T-helper 1 cell (primary cell): ENCODE measurements at places on chromosomes 6 and 20.
A peak's percentile ranks its signal among the peaks of the same experiment; 100 is the strongest.

- no peak for DNase-seq
Observed at GRCh38 chr20:2390951-2391675, 10.4 kb downstream of the TGM6 start.

DNA sequence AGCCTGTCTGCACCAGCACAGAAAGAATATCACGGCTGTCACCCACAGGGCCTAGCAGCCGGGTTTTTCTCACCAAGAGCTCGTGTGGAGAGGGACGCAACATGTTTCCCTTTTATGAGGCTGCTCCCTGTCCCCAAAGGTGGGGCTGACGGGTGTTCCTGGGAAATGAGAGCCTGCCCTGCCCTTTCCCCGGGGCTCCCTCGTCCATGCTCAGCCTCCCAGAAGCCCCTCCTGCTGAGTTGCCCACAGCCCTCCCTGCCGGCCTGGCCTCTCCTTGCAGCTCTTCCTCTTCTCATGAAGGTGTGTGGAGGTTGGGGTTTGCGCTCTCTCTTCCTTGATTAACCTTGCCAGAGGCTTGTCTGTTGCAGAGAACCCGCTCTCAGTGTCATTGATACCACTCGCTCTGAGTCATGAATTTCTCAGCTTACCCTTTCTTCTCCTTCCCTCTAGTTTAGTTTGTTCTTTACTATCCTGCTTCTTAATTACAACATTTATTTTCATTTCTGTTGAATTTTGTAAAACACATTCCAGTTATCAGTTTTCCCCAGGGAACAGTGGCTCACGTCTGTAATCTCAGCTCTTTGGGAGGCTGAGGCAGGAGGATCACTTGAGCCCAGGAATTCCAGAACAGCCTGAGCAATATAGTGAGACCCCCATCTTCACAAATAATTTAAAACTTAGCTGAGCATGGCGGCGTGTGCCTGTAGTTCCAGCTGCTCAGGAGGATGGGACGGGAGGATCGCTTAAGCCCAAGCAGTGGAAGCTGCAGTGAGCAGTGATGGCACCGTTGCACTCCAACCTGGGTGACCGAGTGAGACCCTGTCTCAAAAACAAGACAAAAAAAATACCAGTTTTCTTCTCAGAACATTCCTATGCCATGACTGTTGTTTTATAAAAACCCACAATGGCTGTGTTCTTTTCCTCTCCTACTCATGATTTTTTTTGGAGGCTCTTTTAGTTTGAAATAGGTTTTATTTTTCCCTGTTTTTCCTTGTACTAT is 103.8 kb downstream of the TMEM242 start:
- no peak for DNase-seq

DNA sequence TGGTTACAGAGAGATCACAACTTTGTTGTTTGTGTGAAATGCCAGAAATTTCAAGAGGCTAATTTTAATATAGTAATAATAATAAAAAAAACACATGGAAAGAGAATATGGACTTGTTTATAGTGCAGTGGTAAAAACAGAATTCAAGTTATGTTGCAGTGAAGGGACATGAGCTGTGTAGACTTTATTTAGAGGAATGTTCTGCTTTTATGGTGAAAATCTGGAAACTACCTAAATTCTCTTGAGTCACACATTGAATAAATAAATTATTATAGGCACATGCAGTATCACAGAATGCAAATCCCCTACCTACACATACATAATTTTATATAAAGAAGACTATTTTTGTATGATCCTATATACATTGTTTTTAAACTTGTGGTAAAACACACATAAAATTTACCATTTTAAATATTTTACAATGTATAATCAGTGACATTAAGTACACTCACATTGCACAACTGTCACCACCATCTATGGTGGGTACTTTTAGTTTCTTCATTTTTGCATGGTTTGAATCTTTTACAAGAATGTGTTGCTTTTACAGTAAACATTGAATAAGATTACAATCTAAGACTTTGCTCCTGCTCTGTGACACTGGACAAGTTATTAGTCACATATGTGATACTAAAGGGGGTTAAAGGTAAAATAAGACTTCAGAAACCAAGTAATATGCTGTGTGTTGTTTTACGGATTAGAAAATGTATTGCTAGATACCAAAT is 107.4 kb downstream of the B3GAT2 start:
- no peak for DNase-seq

DNA sequence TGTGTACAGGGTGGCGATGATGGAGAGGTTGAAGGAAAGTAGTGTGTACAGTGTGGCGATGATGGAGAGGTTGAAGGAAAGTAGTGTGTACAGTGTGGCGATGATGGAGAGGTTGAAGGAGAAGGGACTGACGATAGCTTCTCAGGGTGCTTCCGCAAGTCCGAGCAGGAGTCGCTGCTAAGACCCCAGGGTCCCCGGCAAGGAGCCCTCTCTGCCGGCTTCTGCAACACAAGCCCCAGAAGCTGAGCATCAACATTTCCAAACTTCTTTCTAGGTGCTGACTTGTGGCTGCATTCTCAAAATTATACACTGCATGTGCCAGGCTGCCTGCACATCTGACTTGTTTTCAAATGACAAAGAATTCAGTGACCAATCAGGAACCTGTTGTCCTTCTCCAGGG is 47.8 kb upstream of the NXT1 start:
- no peak for DNase-seq

DNA sequence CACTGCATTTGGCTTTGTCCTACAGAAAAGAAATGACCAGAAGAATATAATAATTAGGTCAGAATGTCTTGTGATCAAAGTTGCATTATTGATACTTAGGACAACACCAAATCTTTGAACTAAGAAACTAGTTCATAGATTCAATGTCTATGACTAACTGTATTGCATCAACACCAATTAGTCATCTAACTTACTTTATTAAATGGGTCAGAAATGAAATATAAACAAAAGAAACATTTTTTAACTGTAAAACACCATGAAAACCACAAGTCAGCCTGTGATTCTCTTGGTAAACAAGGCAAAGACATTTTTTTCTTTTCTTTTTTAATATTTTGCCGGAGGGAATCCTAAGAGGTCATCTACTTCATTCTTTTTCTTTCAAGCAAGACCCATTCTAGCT is 114.1 kb upstream of the HDDC2 start:
- no peak for DNase-seq

DNA sequence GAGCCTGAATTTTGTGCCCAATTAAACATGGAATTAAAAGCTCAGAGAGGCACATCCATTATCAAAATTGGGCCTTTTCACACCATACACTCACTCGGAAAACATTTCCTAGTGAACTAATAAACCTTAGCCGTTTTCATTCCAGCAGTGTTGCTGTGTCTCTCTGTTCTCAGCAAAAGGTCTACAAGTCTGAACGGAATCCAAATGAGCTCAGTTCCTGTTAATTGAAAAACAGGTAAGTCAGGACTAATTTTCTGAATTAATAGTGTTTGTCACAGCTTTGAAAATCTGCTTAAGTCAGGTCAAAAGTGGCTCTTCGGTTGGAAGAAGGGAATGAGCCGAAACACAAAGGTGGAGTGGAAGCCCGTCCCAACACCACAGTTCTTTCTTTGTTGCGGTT is 163.3 kb upstream of the RALGAPA2 start:
- DNase-seq: no peak

GRCh38 chr6:26017632-26017966 is 55.0 kb downstream of the TRIM38 start:
- DNase-seq: peak; percentile 91

DNA sequence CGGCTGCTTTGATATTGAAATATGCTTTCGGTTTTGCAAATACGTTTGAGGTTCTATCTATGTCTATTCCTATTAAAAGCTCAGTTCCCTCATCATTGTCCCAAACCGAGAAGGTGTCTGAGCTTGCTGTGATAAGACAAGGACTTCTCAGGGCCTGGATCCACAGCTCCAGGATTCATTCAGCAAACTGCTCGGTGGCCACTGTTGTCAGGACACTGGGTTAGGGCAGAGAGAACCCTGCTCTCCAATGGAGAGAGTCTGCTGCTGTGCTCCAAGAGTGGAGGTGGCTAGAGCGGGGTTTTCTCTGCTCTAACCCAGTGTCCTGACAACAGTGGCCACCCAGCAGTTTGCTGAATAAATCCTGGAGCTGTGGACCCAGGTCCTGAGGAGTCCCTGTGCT is 198.5 kb downstream of the CDH4 start:
- no peak for DNase-seq

DNA sequence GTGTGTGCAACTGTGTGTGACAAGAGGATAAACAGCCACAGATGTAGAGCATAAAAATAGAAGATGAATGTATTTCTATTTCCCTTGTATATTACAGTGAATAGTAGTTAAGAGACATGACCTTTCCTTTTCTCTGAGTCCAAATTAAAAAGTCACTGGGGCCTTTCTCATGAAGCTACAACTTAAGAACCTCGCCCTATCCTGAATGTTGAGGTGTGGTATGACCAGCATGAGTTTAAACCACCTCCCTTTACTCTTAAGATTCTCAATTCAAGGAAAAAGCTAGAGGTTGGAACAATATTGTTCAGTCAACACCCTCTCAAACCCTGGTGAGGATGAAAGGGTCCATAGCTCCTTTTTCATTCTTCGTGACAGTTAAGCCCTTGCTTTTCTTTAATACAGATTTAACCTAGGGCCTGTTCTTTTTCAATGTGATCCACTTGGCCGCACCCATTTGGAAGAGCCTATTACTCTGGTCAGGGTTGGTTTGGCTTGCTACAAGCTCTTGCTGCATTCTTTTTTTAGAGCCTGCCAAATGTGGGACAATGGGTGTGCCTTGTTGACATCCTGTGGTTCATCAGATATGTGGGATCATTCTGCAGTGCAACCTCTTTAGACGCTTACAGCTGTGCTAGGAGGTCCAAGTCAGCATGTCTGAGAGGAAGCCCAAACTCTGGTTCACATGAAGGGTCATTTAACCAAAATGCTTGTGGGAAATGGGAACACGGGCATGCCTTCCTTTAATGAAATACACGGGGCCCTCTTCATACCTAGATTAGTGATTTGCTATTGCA is 290.0 kb downstream of the HAO1 start:
- DNase-seq: no peak

- DNase-seq: no peak
Observed at GRCh38 chr20:64140061-64140931, 24.0 kb upstream of the MYT1 start.

- DNase-seq: no peak
Observed at GRCh38 chr6:124738482-124738881, 223.8 kb upstream of the RNF217 start.

GRCh38 chr6:107800564-107801164 is 23.4 kb downstream of the SCML4 start:
- no peak for DNase-seq

- no peak for DNase-seq
Observed at GRCh38 chr20:7893014-7893730, 47.1 kb downstream of the HAO1 start.

- no peak for DNase-seq
Observed at GRCh38 chr20:6636209-6637159, 131.0 kb upstream of the BMP2 start.

- no peak for DNase-seq
Observed at GRCh38 chr6:137763886-137764285, 103.2 kb upstream of the TNFAIP3 start.

- no peak for DNase-seq
Observed at GRCh38 chr20:51021067-51022025, 1.6 kb downstream of the KCNG1 start.
